T-helper 2 cell treated with Interferon-gamma antibody and Interleukin-4, amounts not matched to agents 5 μg/mL and 100 μg/mL, for 36 hours (primary cell): ENCODE measurements at places on chromosomes 12 and 14.
A peak's percentile ranks its signal among the peaks of the same experiment; 100 is the strongest.

GRCh38 chr12:30914986-30915591 lies 11.5 kb upstream of the TSPAN11 start:
- DNase-seq: no peak

DNA sequence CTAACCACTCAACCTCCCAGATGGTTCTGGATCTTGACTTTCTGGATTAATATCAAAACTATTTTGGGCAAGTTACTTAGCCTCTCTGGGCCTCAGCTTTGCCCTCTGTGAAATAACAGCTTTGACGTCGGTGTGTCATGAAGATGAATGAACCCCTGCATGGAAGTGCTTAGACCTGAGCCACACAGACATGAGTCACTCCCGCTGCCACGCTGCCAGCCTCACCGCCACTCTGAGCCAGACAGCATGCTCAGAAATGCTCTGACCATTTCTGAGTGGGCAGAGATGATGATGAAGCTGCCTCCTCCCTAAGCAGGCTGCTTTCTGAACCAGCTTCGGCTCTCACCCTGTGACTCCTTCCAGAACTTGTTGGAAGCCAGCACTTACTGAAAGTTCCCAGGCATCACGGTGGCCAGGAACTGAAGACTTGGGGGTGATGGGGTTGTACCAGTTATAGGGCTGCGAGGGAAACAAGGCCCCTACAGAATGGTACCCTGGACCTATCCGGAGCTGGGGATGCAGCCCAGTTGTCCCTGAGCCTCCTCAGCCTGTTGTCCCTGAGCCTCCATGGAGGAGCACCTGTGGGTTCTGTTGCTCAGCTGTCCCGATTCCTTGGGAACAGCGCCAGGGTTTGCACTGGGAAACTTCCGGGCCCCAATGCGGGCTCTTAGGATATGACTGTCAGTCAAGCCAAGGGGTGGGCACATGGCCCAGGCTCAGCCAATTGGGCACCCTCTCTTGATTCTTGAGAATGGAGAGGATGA lies 2.0 kb upstream of the CCDC197 start:
- peak; percentile 64 for DNase-seq

GRCh38 chr12:11564984-11565651 lies 84.4 kb upstream of the ETV6 start:
- DNase-seq: no peak

DNA sequence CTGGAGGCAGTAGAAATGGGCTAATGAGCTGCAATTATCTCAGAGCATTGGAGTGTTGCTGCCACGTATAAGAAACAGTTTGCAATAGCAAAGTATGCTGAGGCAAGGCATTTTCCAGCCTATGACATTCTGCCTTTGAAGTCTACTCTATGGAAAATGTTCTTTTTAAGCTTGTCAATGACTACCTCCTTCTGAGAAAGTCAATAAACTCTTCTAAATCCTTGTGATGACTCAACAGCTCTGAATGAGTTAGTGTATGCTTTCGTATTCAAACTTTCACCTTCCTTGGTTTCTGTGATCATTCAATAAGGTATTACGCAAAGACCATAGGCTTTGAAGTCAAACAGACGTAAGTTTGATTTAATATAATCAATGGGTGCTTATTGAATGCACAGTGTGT lies 111.2 kb downstream of the CAPZA3 start:
- DNase-seq: no peak

DNA sequence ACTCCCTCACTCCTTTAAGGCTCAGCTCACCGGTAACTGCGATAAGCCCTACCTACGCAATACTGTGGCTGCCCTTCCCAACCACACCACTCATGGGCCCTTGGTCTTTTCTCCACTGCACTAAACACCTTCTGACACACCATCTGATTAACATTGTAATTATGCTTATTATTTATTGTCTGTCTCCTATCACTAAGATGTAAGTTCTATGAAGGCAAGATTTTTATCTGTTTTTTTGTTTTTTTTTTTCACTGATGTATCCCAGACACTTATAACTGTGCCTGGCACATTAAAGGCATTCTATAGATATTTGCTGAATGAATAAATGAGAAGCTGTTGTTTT lies 34.2 kb upstream of the PYGL start:
- DNase-seq: no peak

DNA sequence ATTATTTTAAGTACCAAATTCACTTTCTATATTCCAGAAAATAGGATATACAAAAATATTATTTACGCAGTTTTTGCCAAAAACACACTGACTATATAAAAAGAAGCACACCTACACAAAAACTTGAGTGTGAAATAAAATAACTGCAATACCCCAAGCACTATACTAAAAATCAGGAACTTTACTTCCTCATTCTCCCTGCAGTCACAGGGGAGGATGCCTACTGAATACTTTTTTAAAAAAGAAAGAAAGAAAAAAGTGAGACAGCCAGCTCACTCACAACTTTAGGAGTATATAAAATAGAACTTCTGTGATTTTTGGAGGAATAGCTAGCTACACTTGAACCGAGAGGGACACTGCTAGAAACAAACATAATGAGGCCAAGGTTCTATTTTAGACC lies 12.2 kb downstream of the RPS6KA5 start:
- DNase-seq: no peak
